ENCODE measurements at places on chromosomes 5 and 9.

- no peak for DNase-seq
Measured at GRCh38 chr5:85814596-85814995, 803.1 kb upstream of the COX7C start.

- no peak for DNase-seq
Measured at GRCh38 chr9:125486576-125486975, 220.4 kb downstream of the MAPKAP1 start.

GRCh38 chr9:14081745-14082144 is 232.2 kb downstream of the NFIB start:
- DNase-seq: no peak

GRCh38 chr5:177474846-177475562 is 1.6 kb upstream of the DBN1 start:
- no peak for DNase-seq

GRCh38 chr5:110099572-110099971 is 409.8 kb downstream of the MAN2A1 start:
- DNase-seq: no peak

GRCh38 chr9:133916159-133916541 is 76.0 kb downstream of the VAV2 start:
- DNase-seq: peak; percentile 82

DNA sequence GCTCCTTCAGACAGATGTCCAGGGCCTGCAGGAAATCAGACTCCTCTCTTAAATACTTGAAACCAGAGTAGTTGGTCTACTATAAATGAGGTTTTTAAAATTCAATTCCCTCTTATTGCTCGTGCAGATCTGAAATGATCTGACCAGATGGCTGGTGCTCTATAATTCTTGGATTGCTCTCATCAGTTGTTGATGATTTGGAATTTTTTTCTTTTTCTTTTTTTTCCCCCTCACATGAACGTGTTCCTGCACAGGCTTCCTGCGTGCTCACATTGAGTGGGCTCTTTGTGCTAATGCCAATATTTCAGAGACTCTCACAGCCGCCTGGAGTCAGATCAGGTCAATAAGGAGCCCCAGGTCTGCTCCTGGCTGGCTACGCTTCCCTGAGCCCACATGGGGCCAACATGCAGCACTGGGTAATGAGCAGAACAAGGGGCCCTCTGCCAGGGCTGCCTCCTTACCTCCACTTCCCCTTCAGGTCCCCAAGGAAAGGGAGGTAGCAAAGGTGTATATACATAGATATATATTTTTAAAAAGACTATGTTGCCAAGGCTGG is 82.0 kb downstream of the SIL1 start:
- no peak for DNase-seq

GRCh38 chr9:123778232-123778902 is 151.6 kb downstream of the DENND1A start:
- no peak for DNase-seq

DNA sequence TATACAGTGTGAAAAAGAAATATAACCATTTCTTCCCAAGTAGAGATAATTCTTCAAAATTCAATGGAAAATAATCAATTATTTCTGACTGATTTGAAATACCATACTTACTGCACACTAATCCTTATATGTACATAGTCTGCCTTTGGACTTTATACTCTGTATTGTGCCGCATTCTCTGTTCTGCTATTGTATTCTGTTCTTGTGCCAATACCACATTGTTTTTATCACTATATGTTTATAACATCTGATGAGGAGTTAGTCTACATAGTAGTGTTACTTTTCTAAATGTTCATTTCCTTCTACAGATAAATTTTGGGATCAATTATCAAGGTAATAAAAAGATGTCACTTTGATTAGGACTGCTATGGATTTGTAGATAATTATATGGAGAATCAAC is 16.7 kb upstream of the ZNF462 start:
- DNase-seq: no peak

DNA sequence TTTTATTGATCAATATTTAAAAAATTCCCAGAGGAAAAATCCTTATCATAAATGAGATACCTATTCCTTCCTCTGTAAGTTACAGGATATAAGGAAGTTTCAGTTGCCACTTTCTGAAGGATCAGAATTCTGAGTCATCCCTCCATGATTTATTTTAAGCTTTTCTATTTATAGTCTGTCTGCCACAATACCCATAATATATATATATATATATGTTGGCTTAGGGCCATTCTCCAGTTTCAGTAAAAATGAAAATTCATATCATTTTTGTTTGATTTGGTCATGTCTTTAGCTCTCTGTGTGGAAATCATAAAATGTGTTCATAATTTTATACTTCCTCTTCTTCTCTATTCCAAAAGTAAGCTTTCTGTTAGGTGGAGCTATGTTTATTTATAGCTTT is 215.8 kb upstream of the CYLC2 start:
- DNase-seq: no peak

DNA sequence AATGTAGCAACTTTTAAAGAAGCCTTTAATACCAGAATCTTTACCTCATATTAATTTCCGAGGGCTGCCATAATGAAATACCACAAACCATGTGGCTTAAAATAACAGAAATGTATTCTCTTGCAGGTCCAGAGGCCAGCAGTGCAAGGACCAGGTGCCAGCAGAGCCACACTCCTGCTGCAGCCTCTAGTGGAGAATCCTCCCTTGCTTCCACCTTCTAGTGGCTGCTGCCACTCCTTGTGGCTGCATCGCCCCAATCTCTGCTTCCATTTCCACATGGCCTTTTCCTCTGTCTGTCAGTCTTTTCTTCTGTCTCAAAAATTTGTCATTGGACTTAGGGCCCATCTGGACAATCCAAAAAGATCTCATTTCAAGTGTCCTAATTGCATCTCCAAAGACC is 401.5 kb downstream of the EFNA5 start:
- no peak for DNase-seq

GRCh38 chr5:88842784-88843183 is 40.2 kb downstream of the MEF2C start:
- DNase-seq: no peak

- DNase-seq: no peak
Measured at GRCh38 chr5:40021007-40021406, 596.2 kb upstream of the DAB2 start.

GRCh38 chr9:109132567-109133021 is 12.8 kb upstream of the TMEM245 start:
- DNase-seq: no peak

GRCh38 chr9:17928768-17929167 is 349.9 kb downstream of the SH3GL2 start:
- no peak for DNase-seq
